Pancreas (tissue), 10 donors: ENCODE measurements at places on chromosomes 13 and 19.

DNA sequence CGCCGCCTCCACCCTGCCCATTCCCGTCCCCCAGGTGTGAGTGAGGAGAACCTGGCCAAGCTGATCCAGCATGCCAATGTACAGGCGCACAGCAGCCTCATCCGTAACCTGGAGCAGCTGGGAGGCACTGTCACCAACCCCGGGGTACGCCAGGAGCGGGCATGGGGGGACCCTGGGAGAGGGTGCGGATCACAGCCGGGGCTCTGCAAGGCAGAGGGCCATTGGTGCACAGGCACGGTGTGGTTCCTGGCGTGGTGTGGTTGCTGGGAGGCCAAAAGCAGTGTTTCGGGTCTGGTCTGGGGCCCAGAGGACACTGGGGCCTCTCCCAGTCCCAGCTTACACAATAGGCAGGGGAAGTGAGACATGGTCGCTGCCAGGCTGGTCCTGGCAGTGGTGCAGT lies 8.3 kb downstream of the STXBP2 start:
- no peak for DNase-seq

- DNase-seq, result no peak
Measured at GRCh38 chr19:294341-294945, 3.2 kb upstream of the PLPP2 start.

DNA sequence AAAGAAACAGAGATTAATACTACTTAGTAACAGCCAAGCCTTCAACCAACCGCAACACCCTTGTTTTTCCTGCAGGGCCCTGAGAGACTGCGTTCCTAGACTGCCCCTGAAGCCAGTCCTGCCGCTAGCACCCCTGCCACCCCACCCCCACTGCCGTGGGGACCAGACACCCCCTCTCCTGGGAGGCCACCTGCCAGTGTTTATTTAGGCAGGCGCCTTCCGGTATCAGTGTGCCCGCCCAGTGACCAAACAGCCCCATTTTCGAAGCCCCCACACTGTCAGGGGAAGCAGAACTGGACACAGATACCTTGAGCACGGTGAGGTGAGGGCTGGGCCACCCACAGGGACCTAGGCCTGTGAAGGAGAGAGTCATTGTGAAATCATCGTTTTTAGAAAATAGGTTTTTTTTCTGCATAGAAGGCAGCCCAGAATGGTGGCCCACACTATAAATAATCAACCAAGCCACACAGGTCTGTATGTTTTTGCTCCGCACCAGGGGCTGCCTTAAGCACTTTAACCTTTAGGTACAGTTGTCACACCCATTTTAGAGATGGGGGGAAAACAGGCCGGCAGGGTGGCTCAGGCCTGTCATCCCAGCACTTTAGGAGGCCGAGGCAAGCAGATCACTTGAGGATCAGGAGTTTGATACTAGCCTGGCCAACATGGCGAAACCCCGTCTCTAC lies 3.5 kb upstream of the TLE5 start:
- peak; percentile 80 for DNase-seq

DNA sequence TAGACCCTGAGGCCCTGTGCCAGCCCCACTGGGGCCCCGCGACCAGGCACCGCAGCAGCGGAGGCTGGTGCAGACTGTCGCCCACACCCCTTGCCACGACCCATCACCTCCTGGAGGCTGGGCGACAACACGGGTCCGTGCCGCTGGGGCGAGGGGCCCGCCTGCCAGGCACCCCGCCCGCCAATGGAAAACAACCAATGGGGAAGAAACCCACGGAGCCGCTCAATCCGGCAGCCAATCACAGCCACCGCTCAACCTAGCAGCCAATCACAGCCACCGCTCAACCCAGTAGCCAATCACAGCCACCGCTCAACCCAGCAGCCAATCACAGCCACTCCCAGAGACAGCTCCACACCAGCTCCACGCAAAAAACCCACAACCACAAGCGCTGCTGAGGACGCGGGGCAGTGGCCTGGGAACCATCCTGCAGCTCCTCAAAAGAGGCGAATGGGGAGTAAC lies 29.7 kb downstream of the GPX4 start:
- DNase-seq, result no peak

- peak; percentile 34 for DNase-seq
Measured at GRCh38 chr19:19540064-19540714, 2.1 kb downstream of the CILP2 start.

- peak; percentile 56 for DNase-seq
Measured at GRCh38 chr19:661427-662196, 1.4 kb downstream of the RNF126 start.

DNA sequence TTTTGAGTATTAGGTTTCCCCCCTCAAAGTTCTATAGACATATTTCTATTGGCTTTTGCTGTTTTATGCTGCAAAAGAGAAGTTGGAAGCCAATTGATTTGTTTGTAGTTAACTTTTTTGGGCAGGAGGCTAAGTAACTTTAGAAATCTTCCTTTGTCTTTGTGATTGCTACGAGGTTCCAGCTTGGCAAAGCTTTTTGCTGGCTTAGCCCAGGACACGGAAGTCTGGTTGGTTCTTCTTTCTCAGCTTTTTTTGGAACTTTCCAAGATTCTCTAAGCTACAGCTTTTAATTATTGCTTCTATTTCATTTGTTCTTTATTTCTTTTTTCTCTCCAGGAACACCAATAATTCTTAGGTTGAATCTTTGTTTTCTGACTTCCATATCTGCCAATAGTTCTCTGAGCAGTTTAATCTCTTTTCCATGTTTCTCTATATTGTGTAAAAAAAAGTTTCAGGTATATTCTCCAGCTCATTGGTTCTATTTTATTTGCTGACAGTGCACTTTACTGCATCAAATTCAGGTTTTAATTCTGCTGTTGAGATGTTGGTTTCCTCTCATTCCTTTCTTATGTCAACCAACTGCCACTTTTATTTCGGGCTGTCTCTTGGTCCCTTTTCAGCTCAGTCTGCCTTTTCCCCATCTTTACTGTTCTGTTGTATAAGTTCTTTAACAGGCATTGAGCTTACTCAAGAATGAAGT lies 27.8 kb downstream of the MBNL2 start:
- DNase-seq, result no peak

- DNase-seq, result no peak
Measured at GRCh38 chr13:96982672-96983071, 11.6 kb downstream of the OXGR1 start.

GRCh38 chr13:53015971-53016370 lies 12.6 kb upstream of the OLFM4 start:
- no peak for DNase-seq

DNA sequence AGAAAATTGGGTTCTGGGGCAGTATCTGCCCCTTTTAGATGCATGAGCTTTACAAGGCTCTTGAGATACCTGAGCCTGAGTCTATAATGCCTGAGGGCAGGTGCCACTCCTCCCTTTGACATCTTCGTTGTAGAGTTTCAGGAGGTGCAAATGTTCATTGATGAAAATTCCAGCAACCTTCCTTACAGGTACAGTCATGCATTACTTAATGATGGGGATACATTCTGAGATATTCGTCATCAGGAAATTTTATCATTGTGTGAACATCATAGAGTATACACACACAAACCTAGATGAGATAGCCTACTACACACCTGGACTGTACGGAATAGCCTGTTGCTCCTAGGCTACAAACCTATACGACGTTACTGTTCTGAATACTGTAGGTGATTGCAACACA lies 310.0 kb downstream of the SHISA2 start:
- DNase-seq, result no peak
